ENCODE measurements at places on chromosomes 6 and 20. TPM values are rescaled to one million over a fixed set of nuclear protein-coding genes. Genes with fewer than 3 reads are reported as not detected.

- peaks cover 30% of the 10 kb centered on the region for H3K4me1 ChIP-seq
- H3K27ac ChIP-seq = 0 out of 2 replicates have a peak overlapping the region, but pooled peaks have one; percentile 0
- DNase-seq = no peak
- H3K4me3 ChIP-seq = no peak overlapping the region
- H3K27me3 ChIP-seq = no peaks in the 10 kb centered on the region
These were observed 444.4 kb upstream of the MARCKS start for GRCh38 chr6:113412589-113413357.

DNA sequence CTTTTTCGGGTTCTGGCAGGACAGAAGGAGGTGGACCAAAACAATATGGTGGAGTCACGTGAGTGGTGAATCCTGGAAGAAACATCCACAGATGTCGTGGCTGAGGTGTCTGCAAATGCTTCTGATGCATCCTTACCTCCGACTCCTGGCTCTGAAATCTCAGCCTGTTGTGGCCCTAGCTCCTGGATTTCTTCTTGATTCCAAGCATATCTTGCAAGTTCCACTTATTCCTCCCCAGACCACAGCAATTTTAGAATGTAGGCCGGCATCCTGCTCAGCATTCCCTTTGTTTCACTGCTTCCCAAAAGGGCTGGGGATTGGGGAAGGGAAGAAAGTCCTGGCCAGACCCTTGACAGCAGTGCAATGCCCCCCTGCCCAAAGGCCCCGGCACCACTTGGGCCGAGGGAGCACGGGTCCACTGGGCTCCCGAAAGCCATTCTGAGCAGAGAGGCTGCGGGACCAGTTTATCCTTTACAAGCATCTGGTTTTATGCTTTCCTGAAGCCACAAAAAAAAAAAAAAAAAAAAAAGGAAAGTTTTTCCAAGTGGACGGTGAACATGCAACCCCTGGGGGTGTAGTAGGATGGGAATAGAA, 200.9 kb upstream of the RNF24 start:
- no peaks in the 10 kb centered on the region for H3K27me3 ChIP-seq
- no peak overlapping the region for H3K4me3 ChIP-seq
- no peak for DNase-seq
- H3K36me3 ChIP-seq = no peaks in the 10 kb centered on the region

DNA sequence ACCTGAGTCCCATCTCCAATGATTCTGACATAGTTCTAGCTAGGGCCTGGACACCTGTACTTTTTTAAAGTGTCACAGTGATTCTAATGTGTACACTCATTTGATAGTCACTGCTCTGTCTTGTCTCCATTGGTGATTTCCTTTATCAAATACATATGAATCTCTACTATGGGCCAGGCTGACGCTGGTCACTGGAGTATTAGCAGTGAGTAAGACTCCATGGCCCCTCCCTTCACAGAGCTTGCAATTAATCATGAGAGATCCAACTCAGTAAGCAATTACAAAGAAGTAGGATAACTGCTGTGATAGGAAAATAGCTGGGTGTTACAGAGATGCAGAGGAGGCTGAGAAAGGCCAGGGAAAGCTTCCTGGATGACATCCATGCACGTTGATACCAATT, 19.3 kb upstream of the SASH1 start:
- peaks cover 22% of the 10 kb centered on the region for H3K4me1 ChIP-seq
- no peak for DNase-seq
- H3K27me3 ChIP-seq = no peaks in the 10 kb centered on the region
- no peak overlapping the region for H3K27ac ChIP-seq
- H3K4me3 ChIP-seq = no peak overlapping the region

DNA sequence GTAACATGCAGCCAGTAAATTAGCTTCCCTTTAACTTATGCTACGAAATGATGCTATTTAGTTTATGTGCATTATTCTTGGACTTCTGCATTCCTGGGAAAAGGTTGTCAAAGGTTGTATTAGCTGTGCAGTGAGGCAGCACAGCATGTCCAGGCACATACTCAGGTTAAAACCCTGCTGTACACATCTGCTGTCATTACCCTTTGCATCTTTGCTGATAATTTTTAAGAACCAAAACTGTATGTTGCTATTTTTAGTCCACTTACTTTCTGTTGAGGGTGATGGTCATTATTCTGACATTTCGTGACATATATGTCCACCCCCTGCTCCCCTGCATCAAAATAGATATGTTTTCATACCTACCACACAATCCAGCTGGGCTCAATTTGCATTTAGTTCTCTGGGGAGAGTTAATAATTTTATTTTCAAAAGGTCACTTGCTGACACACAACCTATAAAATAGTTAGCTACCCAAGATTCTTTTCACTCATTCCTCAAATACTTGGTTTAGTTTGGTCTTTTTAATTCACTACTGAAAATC, 142.5 kb upstream of the SPACA1 start:
- no peaks in the 10 kb centered on the region for H3K36me3 ChIP-seq
- no peaks in the 10 kb centered on the region for H3K4me1 ChIP-seq
- no peak overlapping the region for H3K27ac ChIP-seq
- no peak overlapping the region for H3K4me3 ChIP-seq

GRCh38 chr6:119273272-119274196, 76.0 kb downstream of the MAN1A1 start:
- no peak overlapping the region for H3K27ac ChIP-seq
- no peaks in the 10 kb centered on the region for H3K4me1 ChIP-seq
- no peak for DNase-seq
- no peaks in the 10 kb centered on the region for H3K27me3 ChIP-seq
- H3K4me3 ChIP-seq = no peak overlapping the region

- no peaks in the 10 kb centered on the region for H3K36me3 ChIP-seq
- no peak overlapping the region for H3K4me3 ChIP-seq
- no peak for DNase-seq
- no peaks in the 10 kb centered on the region for H3K27me3 ChIP-seq
- H3K27ac ChIP-seq = no peak overlapping the region
These were observed 183.1 kb downstream of the PRDM13 start for GRCh38 chr6:99789767-99790166.

DNA sequence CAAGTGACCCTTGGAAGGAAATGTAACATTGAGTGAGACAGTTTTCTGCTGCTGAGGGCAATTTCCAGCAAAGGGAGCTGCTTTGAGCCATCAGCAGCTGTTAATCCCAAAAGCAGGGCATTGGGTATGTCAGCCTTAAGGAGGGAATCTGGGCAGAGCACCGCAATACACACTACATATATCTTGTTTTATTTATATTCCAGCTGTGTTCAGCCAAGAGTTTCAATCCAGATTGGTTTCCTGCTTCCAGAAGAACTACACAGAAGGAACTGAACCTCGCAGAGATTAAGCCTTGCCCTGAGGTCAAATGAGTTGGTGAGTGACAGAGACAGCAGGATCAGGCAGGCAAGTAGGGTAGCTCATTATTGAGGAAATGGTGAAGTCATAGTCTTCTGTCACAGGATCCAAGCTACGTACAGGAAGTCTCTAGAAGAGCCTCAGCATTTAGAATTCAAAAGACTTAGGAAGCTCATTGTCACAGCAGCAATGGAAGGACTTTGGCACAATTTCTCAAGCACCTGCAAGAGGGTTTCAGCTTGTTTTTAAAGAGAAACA, 109.9 kb upstream of the HEY2 start:
- H3K4me3 ChIP-seq = no peak overlapping the region
- no peak for DNase-seq
- H3K27me3 ChIP-seq = no peaks in the 10 kb centered on the region
- H3K36me3 ChIP-seq = no peaks in the 10 kb centered on the region

DNA sequence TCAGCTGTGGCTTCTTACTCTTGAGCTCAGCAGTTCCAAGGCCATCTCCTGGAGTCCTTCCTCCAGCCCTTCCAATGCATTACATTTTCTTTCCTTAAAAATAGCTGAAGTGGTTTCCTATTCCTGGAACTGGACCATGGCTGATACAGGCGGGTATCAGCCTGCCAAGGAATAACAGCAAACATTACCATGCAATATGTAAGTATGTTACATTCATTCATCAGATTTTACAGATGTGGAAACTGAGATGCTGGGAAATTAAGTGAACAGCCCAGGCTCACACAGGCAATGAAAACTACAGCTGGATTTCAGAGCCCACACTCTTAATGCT, 100.4 kb downstream of the NRN1 start:
- H3K4me1 ChIP-seq = no peaks in the 10 kb centered on the region
- no peaks in the 10 kb centered on the region for H3K27me3 ChIP-seq
- no peak for DNase-seq
- no peak overlapping the region for H3K4me3 ChIP-seq

- no peaks in the 10 kb centered on the region for H3K27me3 ChIP-seq
- no peak for DNase-seq
- peak overlapping the region; percentile 87 for H3K4me3 ChIP-seq
- H3K4me1 ChIP-seq = 0 out of 2 replicates have a peak, but pooled peaks cover 24% of the 10 kb centered on the region
These were observed 518 bp downstream of the PEX6 start for GRCh38 chr6:42978487-42978838.

GRCh38 chr20:11350126-11351005, 567.3 kb upstream of the BTBD3 start:
- H3K27ac ChIP-seq = no peak overlapping the region
- no peak for DNase-seq
- no peaks in the 10 kb centered on the region for H3K27me3 ChIP-seq
- no peaks in the 10 kb centered on the region for H3K36me3 ChIP-seq
- H3K4me1 ChIP-seq = no peaks in the 10 kb centered on the region

DNA sequence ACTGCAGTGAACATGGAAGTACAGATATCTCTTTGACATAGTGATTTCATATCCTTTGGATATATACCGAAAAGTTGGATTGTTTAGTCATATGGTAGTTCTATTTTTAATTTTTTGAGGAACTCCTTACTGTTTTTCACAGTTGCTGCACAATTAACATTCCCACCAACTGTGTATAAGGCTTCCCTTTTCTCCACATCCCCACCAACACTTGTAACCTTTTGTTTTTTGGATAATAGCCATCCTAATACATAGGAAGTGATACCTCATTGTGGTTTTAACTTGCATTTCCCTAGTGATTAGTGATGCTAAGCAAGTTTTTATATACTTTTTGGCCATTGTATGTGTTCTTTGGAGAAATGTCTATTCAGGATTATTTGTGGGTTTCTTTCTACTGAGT, 45.1 kb upstream of the TENT5A start:
- no peak overlapping the region for H3K4me3 ChIP-seq
- H3K36me3 ChIP-seq = no peaks in the 10 kb centered on the region
- DNase-seq = no peak
- H3K27ac ChIP-seq = no peak overlapping the region
- H3K4me1 ChIP-seq = no peaks in the 10 kb centered on the region

DNA sequence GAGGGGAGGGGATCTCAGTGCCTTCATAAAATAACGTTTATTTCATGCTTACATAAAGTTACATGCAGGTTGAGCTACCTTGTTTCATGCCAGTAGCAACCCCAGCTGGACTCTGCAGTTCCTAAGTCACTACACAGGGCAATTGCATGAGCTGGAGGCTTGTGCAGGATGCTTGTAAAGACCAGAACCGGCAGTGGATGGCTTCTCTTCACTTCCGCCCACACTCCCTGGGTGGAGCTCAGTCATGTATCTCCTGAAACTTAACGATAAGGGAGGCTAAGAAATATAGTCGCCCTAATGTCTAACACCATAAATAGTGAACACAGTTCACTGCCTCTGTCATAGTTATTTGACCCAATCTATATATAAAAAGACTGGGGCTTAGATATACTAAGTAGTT, 99.4 kb upstream of the RAB32 start:
- no peak overlapping the region for H3K27ac ChIP-seq
- no peaks in the 10 kb centered on the region for H3K36me3 ChIP-seq
- DNase-seq = no peak
- no peaks in the 10 kb centered on the region for H3K4me1 ChIP-seq
- H3K27me3 ChIP-seq = no peaks in the 10 kb centered on the region

GRCh38 chr6:14206391-14206790, 88.8 kb downstream of the CD83 start:
- H3K36me3 ChIP-seq = no peaks in the 10 kb centered on the region
- no peak overlapping the region for H3K4me3 ChIP-seq
- H3K27me3 ChIP-seq = no peaks in the 10 kb centered on the region
- H3K27ac ChIP-seq = no peak overlapping the region

GRCh38 chr6:75423386-75423785, 70.2 kb downstream of the FILIP1 start:
- no peaks in the 10 kb centered on the region for H3K36me3 ChIP-seq
- DNase-seq = no peak
- 0 out of 2 replicates have a peak, but pooled peaks cover 4% of the 10 kb centered on the region for H3K4me1 ChIP-seq

GRCh38 chr20:44117296-44118184, 69.4 kb downstream of the JPH2 start:
- no peak overlapping the region for H3K27ac ChIP-seq
- no peak for DNase-seq
- no peaks in the 10 kb centered on the region for H3K36me3 ChIP-seq

DNA sequence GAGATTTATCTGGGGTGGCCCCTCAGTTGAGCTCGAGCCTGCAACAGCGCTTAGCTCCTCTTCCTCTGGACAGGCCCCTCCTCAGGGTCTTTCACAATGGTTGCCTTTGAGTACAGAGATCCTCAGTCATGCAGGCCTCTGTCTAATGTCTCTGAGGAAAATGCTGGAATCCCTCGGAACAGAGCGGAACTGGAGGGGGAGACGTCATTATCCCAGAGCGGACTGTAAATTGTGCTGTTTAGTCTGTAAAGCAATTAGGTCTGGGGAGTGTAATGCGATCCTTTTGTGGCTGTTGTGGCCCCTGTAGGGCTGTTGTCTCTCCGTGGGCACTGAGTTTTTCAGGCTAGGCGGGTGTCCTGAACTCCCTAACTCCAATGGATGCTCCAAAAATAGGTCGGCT, 15.0 kb upstream of the DAAM2 start:
- H3K27ac ChIP-seq = no peak overlapping the region
- no peaks in the 10 kb centered on the region for H3K36me3 ChIP-seq
- no peak overlapping the region for H3K4me3 ChIP-seq
- no peak for DNase-seq
- H3K4me1 ChIP-seq = no peaks in the 10 kb centered on the region

- H3K36me3 ChIP-seq = peaks cover 19% of the 10 kb centered on the region
- DNase-seq = no peak
- H3K4me3 ChIP-seq = peak overlapping the region; percentile 99
These were observed 653 bp downstream of the NAA20 start for GRCh38 chr20:20017844-20018185.

- H3K4me3 ChIP-seq = no peak overlapping the region
- DNase-seq = no peak
- no peak overlapping the region for H3K27ac ChIP-seq
- H3K4me1 ChIP-seq = no peaks in the 10 kb centered on the region
These were observed 11.5 kb downstream of the SLC2A10 start for GRCh38 chr20:46720776-46721425.

GRCh38 chr20:8809107-8809953, 259.6 kb upstream of the PLCB4 start:
- H3K4me3 ChIP-seq = no peak overlapping the region
- no peak for DNase-seq
- H3K4me1 ChIP-seq = no peaks in the 10 kb centered on the region
- H3K27ac ChIP-seq = no peak overlapping the region
- H3K36me3 ChIP-seq = no peaks in the 10 kb centered on the region
- no peaks in the 10 kb centered on the region for H3K27me3 ChIP-seq

The FUT9 gene
- total RNA-seq = 5.2 TPM

The BPIFB1 gene
- total RNA-seq = not detected

The TOX2 gene
- total RNA-seq = 30.1 TPM
